ENCODE measurements at places on chromosomes 12 and 14.
A peak's percentile ranks its signal among the peaks of the same experiment; 100 is the strongest.

DNA sequence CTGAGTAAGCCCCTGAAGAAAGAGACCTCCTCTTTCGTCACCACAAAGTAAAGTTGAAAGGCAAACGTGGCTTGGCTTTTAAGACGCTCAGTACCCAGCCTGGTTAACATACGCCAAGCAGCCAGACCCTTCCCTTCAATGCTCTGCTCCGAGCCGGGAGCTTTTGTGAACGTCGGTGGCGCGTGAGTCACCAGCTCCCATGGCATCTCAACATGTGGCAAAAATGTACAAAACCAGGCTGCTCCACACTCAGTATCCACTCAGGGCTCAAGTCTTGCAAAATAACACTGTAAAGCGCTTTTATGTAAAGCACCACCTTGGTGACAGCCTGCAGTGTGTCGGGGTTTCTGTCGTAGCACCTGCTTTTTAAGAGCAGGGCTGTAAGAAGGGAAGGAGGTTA, 89.0 kb downstream of the SETD3 start:
- no peak for DNase-seq

DNA sequence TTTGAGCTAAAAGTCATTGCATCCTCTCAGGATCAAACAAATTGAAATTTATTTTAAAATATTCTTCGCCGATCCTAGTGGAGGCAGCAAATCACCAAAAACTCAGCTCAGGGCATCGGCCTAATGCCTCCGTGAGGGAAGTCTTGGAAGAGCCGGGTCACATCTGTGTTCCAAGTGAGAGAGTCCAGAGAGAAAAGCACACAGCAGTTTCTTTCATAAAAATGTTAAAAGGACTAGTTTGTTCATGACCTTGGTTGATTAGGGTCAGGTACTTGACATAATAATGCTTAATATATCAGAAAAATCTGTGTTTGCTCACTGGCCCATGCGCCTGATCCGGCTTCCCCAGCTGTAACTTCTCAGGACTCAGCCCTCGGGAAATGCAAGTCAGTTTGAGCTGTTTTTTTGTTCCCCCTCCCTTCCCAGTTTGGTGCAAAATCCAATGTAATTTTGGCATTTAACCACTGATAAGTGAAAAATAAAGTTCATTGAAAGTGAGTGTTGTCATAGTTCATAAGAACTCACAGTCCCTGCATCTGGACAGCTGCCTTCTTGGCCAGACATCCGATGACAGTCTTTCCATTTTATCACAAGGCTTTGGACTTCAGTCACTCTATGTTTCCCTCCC, 161.7 kb downstream of the CAND1 start:
- peak; percentile 13 for DNase-seq

DNA sequence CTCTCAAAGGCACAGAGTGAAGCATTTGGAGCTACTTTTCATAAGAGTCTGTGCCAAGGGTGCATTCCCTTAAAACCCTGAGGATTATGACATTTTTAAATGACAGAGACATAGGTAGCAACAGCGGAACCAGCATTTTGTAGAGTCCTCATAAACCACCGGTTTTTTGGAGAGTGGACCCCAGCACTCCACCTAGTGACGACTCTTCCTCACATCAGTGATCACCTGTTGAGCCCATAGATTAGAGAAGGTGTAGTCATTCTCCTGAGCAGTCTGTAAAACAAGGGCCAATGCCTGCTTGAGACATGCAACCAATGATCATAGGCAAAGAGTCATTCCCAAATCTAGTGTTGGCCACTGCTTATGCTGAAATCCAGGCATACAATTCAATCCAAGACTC, 399.1 kb downstream of the GXYLT1 start:
- no peak for DNase-seq

DNA sequence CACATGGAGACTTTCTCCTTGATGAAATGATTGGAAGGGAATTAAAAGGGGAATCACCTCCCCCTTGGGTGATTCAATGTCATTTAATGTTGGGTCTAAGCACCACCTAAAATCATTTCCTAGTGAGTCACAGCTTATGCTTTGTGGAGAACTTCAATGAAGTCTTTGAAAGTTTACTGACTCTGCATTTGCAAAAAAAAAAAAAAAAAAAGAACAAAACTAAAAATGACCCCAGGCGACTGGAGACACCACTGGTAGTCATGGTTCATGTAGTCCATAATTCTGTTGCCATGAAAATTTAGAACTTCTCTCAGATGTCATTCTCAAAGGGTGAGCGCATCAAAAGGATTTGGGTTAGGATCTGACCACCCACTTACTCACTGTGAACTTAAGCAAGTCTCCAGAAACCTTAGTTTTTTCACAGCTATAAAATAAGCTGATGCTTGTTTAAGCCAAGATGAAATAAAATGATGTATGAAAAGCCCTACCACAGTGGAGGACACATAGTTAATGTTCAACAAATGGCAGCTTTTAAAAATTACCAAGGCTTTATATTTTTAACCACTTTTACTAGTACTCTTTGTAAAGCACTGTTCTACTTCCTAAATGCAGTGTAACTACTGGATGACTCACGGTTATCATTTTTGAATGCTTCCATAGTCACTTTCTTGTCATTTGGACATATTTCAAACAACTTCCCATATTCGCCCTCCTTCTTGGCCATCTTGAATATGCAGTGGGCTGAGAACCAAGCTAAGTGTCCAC, 18.1 kb upstream of the KSR2 start:
- DNase-seq: no peak

DNA sequence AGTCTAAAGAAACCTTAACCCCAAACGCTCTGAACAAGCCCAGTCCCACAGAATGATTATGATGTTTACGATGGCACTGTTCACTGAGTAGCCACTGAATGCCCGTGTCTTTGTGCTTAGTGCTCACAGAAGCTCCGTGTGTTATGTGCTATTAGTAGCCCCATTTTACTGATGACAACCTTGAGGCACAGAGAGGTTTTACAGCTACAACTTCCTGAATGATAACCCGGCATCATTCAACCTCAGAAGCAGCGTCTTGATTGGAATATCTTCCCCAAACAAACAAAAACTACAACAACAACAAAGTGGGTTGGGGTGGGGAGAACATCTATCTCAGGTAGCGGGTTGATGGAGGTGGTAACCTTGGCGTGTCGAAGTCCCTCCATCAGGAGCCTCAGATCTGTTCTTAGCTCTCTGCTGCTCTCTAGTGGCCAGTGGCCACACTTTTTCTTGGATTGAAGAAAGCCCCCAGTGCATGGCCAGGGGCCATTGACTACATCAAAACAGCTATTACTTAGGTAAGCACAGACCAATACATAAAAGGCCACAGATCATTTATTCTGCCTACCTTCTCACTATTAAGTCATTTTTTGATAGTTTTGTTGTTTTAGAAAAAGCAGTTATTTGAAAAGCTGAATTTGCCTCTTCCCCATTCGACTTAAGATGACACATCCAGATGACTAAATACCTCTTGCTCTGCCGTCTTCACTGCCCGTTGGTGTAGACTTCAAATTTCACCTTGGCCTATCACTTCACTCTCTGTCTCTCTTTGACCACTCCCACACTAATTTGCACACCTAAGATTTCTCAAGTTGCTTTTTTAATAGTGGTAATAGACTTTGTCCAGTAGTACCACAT, 376.9 kb downstream of the GALC start:
- DNase-seq: peak; percentile 2
